ENCODE measurements at places on chromosomes 4 and X.

DNA sequence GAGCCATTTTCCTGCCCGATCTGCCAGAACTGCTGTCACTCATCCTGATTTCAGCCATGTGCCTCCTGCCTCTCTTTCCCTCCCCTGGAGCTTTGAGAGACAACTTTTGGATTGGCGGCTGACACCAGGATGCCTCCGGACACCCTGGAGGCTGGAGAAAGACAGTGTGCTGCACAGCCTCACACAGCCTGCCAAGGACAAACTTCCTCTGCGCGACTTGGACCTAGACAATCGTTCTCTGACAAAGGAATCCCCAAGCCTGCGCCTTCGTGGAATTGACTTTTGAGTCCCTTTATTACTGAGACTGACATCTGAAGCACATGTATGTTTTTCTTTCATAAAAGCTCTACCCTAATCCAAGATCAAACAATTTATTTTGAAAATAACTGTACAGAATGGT, 10.8 kb upstream of the LDB2 start:
- no peak for DNase-seq

DNA sequence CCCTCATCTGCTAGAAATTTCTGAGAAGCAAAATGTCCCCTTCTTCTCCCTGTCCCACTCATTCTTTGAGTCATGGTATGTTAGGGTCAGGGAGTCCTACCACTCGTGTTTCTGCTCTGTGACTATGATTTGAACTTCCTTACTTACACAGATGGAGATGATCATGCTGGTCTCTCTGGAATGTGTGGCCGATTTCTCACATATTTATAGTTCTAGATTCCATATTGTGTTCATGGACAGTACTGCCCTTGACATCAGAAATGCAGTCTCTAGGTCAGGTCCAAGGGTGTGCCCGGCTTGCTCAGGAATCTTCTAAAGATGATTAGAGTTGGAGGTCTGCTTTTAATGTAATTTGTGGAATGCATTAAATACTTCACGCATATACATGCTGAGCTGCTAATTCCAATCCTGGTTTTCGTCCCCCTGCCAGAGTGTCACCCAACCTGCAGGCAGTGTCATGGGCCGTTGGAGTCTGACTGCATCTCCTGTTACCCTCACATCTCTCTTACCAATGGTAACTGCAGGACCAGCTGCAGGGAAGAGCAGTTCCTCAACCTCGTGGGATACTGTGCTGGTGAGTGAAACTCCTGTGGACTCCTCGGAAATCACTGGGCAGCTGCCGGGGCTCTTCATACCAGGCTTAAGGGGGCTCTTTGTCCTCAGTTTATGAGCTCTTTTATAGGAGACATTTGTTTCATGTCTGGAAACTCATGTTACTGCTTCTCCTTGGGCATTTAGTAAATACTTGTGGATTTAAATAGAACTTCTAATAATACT, 214.1 kb upstream of the ANXA3 start:
- DNase-seq = no peak

DNA sequence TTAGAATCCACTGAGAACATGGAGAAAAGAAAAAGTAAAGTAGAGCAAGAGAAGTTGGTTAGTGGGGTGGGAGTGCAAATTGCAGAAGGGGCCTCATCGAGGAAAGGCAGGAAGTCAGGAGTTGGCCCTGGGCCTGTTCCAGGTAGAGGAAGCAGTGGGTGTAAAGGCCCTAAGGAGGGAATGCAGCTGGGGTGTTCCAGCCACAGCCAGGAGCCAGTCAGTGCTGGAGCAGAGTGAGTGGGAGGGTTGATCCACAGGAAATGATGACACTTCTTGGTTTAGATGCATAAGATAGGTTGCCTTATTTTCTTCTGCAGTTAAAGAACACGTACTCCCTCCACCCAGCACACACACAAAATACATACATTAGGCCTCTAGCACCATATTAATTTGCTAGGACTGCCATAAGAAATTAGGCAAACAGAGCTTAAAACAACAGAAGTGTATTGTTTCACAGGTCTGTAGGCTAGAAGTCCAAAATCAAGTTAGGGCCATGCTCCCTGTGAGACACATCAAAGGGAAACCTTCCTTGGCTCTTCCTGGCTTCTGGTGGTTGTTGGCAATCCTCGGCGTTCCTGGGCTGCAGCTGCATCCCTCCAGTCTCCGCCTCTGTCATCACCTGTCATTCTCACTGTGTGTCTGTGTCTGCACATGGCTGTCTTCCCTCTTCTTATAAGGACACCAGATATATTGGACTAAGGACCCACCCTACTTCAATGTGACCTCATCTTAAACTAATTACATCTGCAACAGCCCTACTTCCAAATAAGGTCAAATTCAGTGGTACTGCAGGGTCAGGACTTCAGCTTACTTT, 205.9 kb downstream of the AASDH start:
- DNase-seq = no peak

DNA sequence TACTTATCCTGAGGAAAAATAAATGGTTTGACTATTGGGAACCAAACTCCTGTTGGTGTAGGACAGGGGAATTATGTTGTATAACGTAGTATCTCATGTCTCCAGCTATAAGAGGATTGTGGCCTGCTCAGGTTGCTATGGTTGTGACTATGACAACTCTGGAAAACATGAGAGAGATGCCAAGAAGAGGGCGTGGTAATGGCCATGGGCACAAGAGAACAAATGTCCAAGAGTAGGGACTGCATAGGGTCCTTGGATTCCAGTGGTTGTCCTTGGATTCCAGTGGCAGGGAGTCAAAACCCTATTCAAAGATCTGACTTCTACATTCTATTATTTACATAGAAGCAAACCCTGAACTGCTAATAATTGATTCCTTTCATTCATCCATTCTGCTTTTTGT, 6.8 kb upstream of the MOB1B start:
- no peak for DNase-seq

- no peak for DNase-seq
These were observed 16.6 kb downstream of the CLCN4 start for GRCh38 chrX:10173331-10173900.

GRCh38 chr4:169251291-169252235, 19.2 kb downstream of the SH3RF1 start:
- no peak for DNase-seq

- DNase-seq = no peak
These were observed 41.2 kb upstream of the RASGEF1B start for GRCh38 chr4:81512757-81513501.

- no peak for DNase-seq
These were observed 69.2 kb downstream of the SORBS2 start for GRCh38 chr4:185742766-185743165.

DNA sequence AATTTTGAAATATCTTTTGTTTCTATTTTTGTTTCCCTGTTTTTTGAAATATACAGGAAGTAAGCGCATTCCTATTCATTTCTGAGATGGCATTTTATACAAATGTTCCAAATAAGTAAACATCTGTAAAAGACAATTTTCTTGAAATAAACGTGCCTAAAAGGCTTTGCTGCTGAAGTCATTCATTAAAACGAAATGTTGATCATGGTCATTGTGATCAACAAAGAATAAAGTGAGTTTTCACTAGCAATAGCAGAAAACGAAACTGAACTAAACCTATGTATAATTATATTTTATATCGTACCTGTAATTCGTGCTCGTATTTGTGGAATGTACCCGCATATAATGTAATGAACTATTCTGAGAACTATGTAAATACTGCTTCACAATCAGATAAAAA, 221.2 kb downstream of the MGST2 start:
- DNase-seq = no peak

DNA sequence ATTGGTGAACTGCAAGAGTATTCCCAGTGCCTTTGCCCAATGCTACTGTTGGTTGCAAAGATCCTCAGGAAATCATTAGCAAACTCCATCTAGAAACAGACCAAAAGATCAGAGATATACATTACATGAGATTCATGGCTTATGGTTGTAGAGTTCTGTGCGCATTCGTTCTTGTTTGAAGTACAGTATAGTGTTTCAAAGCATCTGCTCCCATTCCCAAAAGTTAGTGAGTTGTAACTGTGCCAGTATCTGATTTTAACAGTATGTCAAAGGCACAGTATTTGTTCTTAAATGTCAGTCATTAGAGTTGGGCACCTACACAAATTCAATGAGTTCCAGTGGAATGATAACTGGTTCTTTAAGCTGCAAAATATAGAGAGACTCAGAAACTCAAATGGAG, 314.7 kb upstream of the ATOH1 start:
- no peak for DNase-seq

DNA sequence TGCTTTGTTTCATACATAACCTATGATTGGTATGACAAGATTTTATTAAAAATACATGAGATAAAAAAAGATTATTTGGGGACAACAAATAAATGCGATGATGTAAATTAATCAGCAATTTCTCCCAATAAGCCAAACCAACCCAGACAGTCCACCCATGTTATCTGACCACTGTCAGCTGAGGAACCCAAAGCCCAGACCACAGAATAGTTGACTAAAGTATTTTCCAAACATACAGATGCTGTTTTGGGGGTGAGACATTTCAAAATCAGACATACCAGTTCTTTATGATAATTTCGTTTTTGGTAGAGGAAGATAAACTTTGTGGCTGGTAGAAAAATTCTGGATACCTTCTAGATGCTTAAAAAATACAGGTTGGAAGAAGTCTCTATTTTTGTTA, 650.8 kb upstream of the FAM241A start:
- DNase-seq = no peak

- DNase-seq = no peak
These were observed 19.1 kb downstream of the STARD8 start for GRCh38 chrX:68666580-68666979.

GRCh38 chr4:23888421-23889319, 1.2 kb downstream of the PPARGC1A start:
- DNase-seq = no peak

- DNase-seq = no peak
These were observed 196.4 kb downstream of the DTHD1 start for GRCh38 chr4:36477861-36478260.

DNA sequence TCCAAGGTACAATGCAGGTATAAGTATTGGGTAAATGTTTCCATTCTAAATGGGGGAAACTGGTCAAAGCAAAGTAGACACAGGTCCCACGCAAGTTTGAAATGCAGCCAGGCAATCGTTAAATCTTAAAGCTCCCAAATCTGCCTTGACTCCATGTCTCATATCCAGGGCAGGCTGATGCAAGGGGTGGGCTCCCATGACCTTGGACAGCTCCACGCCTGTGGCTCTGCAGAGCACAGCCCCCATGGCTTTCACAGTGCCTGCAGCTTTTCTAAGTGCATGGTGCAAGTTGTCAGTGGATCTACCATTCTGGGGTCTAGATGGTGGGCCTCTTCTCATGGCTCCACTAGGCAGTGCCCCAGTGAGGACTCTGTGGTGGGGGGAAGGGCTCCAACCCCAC, 436.4 kb downstream of the DMD start:
- no peak for DNase-seq

GRCh38 chrX:107576392-107576791, 51.9 kb upstream of the PRPS1 start:
- DNase-seq = no peak

GRCh38 chr4:128803783-128804182, 5.7 kb upstream of the JADE1 start:
- no peak for DNase-seq

- no peak for DNase-seq
These were observed 17.2 kb upstream of the CCNI start for GRCh38 chr4:77092975-77093374.

Measured in stimulated activated CD8-positive, alpha-beta memory T cell treated with anti-CD3 and anti-CD28 coated beads, Interleukin-7, amount 100 ng/mL, for 1 hour (primary cell).